Mesangial cell (primary cell): ENCODE measurements at places on chromosomes 13 and 19. TPM values are rescaled to one million over a fixed set of nuclear protein-coding genes. Genes with fewer than 3 reads are reported as not detected.

The ZNF132 gene
- total RNA-seq: 2.3 and 3.3 TPM in 2 replicates

The CABP5 gene
- total RNA-seq: not detected in 2 replicates

The ZNF728 gene
- not detected in 2 replicates for total RNA-seq

The ZNF266 gene
- 6.2 and 11.4 TPM in 2 replicates for total RNA-seq

The ZNF582 gene
- total RNA-seq: 2.0 and 6.1 TPM in 2 replicates

The SERPINE3 gene
- not detected in 2 replicates for total RNA-seq

The CD37 gene
- total RNA-seq: not detected in 2 replicates

The GSX1 gene
- total RNA-seq: not detected in 2 replicates

The ONECUT3 gene
- not detected in 2 replicates for total RNA-seq

The CILP2 gene
- total RNA-seq: 0.63 TPM in 1 of 2 replicates, not detected in the other

The KLK7 gene
- total RNA-seq: 0.16 and 0.89 TPM in 2 replicates

The GPR183 gene
- total RNA-seq: 0.13 and 0.33 TPM in 2 replicates

The ZNF135 gene
- total RNA-seq: 1.1 and 5.5 TPM in 2 replicates

The ZNF726 gene
- total RNA-seq: 1.0 and 11.6 TPM in 2 replicates

The IGSF23 gene
- total RNA-seq: 2.9 TPM in 1 of 2 replicates, not detected in the other

The FBXO27 gene
- total RNA-seq: 3.4 and 7.3 TPM in 2 replicates

The LYPD5 gene
- 0.13 and 0.33 TPM in 2 replicates for total RNA-seq

The GRIK5 gene
- total RNA-seq: 1.1 and 5.6 TPM in 2 replicates

The CGB1 gene
- 3.7 TPM in 1 of 2 replicates, not detected in the other for total RNA-seq

The S1PR5 gene
- 0.65 and 0.76 TPM in 2 replicates for total RNA-seq

The KLF5 gene
- 5.9 and 20.4 TPM in 2 replicates for total RNA-seq

The SCN1B gene
- total RNA-seq: 3.7 and 15.8 TPM in 2 replicates

The NLRP4 gene
- not detected in 2 replicates for total RNA-seq

The ATP4A gene
- total RNA-seq: not detected in 2 replicates

The GJB2 gene
- 4.9 and 8.5 TPM in 2 replicates for total RNA-seq

The ZNF836 gene
- total RNA-seq: 2.0 and 2.2 TPM in 2 replicates

The FRY gene
- total RNA-seq: 0.65 and 13.7 TPM in 2 replicates

The HSPB6 gene
- total RNA-seq: 2.3 and 6.8 TPM in 2 replicates

The ERICH4 gene
- total RNA-seq: not detected in 2 replicates

The SPINT2 gene
- 234 and 512 TPM in 2 replicates for total RNA-seq

The ZNF136 gene
- 1.6 and 3.4 TPM in 2 replicates for total RNA-seq

The SMIM44 gene
- not detected in 2 replicates for total RNA-seq

The ZNF417 gene
- 5.5 and 6.1 TPM in 2 replicates for total RNA-seq

The BSPH1 gene
- total RNA-seq: not detected in 2 replicates

The SIN3B gene
- 30.6 and 33.7 TPM in 2 replicates for total RNA-seq

The PRTN3 gene
- total RNA-seq: not detected in 2 replicates

The SLC46A3 gene
- 5.6 and 7.7 TPM in 2 replicates for total RNA-seq

The ATP8B3 gene
- total RNA-seq: 5.4 and 5.6 TPM in 2 replicates

The SIGLEC8 gene
- total RNA-seq: not detected in 2 replicates

The IL4I1 gene
- total RNA-seq: 2.3 and 4.4 TPM in 2 replicates

The ZNF682 gene
- total RNA-seq: 0.49 and 1.9 TPM in 2 replicates

The CEACAM4 gene
- total RNA-seq: not detected in 2 replicates

The RYR1 gene
- under 0.01 and 0.13 TPM in 2 replicates for total RNA-seq

The ZNF563 gene
- 0.63 and 0.65 TPM in 2 replicates for total RNA-seq

The LILRA1 gene
- not detected in 2 replicates for total RNA-seq

The ZNF709 gene
- 0.81 and 1.6 TPM in 2 replicates for total RNA-seq

The ZNF470 gene
- total RNA-seq: 0.65 and 1.5 TPM in 2 replicates

The KMT2B gene
- 10.9 and 17.2 TPM in 2 replicates for total RNA-seq

The NFKBIB gene
- total RNA-seq: 19.8 and 23.3 TPM in 2 replicates

The ZNF473 gene
- 3.9 and 5.7 TPM in 2 replicates for total RNA-seq

The ZBTB32 gene
- not detected in 2 replicates for total RNA-seq

The IQCN gene
- 0.16 and 1.1 TPM in 2 replicates for total RNA-seq

The SCEL gene
- total RNA-seq: 2.2 and 5.7 TPM in 2 replicates

The LYPD3 gene
- 0.38 TPM in 1 of 2 replicates, not detected in the other for total RNA-seq

The ZNF835 gene
- total RNA-seq: 0.65 and 1.3 TPM in 2 replicates

The NCLN gene
- 65.3 and 128 TPM in 2 replicates for total RNA-seq

The RCBTB1 gene
- total RNA-seq: 11.2 and 11.4 TPM in 2 replicates
